ENCODE measurements at places on chromosomes 1 and 21. TPM values are rescaled to one million over a fixed set of nuclear protein-coding genes. Genes with fewer than 3 reads are reported as not detected.
A peak's percentile ranks its signal among the peaks of the same experiment; 100 is the strongest.

- DNase-seq = no peak
Measured at GRCh38 chr1:162422662-162423375, 10.9 kb upstream of the SH2D1B start.

DNA sequence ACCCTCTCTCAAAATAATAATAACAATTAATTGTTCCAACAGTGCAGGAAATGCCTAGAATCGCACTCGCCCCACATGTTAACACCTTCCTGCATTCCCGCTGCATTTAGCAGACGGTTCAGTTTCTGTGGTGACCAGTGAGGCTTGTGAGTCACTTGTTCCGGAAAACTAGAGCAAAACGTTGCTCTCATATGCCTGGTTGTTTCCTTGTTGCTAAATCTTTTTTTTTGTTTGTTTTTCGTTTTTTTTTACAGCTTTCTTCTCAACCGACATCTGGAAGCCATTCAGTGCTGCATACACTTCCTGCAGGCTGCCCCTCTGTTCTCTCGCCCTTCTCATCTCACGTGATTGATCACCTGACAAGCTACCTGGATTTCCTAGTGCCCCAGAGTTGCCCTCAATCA lies 56.9 kb upstream of the TMPRSS2 start:
- DNase-seq = peak; percentile 65

- DNase-seq = no peak
Measured at GRCh38 chr1:247906504-247907047, 11.2 kb downstream of the OR2W3 start.

Gene NDUFV3
- 39.7 TPM for polyA plus RNA-seq

GRCh38 chr21:42439284-42440186 lies 35.8 kb downstream of the UBASH3A start:
- no peak for DNase-seq

Data from hepatocyte (in vitro differentiated cells).